Skin of body (tissue), 3 donors: ENCODE measurements at places on chromosomes 6 and 20. TPM values are rescaled to one million over a fixed set of nuclear protein-coding genes. Genes with fewer than 3 reads are reported as not detected.

- no peak for DNase-seq
Measured at GRCh38 chr20:3312940-3313682, 74.1 kb upstream of the SLC4A11 start.

DNA sequence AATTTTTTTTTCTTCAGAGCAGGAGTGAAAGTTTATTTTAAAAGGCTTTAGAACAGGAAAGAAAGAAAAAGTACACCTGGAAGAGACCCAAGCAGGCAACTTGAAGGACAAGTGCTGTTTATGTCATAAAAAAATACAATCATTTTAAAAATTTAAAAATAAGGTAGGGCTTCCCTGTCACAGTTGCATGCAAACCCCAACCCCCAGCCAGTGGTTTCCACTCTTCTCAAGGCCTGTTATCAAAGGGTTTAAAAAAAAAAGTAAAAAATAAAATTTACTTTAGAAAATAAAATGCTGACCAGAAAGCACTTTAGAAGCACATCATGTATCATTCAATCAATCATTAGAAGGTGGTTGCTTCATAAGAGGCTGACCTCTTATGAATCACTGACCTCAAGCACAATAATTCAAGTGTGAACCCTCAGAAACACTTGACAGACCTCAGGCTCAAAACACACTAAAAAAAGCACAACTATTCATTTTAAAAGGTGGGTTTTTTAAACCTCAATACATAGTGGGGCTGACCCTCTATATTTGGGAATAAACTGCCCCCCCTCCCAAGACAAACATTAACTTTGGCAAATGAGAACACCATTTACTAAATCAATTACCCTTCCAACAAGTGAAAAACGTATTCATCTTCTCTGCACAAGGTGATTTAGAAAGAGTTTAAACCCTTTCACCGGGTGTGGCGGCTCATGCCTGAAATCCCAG lies 15.6 kb downstream of the ILRUN start:
- no peak for DNase-seq

DNA sequence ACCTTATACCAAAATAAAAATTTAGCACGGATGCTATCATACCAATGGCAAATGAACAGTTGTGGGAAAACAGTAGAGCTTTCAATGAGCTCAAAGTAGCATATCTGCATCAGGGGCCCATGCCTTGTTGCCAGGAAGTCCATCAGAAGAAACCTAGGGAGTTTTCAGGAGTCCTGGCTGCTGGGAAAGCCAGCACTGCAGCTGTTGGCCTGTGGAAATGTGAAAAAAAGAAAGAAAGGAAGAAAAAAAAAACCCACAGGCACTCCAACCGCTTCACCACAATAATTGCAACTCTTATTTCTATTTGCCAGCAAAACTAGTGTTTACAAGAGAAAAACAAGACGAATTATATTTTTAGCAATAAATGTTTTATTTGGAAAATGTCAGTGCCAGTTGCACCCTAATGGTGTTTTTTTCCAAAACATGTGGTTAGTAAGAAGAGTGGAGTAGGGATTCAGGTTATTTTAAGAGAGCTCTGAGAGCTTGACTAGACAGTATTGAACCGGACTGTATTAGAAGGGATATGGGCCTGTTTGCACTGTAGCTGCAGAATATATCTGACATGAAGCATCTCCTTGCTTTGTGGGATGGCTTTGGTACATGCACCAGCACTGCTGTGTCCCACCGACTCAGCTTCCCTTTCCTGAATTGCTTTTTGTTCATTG lies 137.3 kb downstream of the CCDC170 start:
- DNase-seq = no peak

DNA sequence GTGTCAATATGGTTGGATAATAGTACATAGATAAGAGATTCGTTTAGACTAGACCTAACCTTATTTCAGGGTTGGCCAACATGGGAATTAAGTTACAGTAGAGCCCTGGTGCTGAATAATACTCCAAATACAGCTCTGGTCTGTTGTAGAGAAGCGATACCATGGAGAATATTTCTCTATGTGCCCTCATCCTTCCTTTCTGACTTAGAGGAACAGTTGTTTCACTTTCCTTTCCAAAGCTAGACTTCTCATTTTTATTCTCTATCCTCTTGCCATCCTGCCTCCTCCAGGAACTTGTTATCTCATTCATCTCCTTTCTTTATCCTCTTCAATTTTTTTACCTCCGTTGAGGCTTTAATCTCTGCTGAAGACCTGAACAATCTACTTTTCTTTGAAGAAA lies 68.9 kb downstream of the EDN1 start:
- DNase-seq = no peak

- no peak for DNase-seq
Measured at GRCh38 chr20:22403632-22404361, 180.6 kb downstream of the FOXA2 start.

- peak; percentile 4 for DNase-seq
Measured at GRCh38 chr6:133136177-133136880, 104.8 kb upstream of the EYA4 start.

DNA sequence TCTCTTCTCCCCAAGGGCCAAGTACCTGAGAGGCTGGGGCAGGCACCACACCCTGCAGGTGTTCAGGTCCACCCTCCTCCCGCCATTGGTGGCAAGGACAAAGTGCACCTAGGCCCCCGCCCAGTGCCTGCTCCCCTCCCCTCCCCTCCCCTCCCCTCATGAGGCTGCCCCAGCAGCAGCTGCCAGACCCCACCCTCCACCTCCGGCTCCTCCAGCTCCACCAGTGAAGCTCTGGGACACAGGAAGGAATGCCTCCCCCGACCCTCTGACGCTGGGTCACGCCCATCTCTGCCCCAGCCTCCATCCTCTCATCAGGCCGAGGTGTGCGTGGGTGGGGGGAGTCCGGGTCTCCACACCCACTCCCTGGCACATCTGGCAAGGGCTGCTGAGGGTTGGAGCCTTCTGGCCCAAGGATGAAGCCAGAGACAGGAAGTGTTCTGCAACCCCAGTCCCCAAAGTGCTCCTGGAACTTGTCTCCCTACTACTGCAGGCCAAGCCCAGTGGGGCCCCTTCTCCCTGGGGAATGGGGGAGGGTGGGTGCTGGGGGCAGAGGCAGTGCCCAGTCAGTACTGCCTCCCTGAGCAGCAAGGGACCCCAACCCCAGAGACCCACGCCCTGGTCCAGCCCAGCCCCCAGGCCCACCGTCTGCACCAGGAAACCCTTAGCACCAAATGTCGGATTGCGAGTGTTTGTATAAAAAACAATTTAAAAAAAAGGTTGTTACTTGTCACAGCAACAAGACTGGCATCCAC lies 1.6 kb upstream of the UCKL1 start:
- DNase-seq = no peak

DNA sequence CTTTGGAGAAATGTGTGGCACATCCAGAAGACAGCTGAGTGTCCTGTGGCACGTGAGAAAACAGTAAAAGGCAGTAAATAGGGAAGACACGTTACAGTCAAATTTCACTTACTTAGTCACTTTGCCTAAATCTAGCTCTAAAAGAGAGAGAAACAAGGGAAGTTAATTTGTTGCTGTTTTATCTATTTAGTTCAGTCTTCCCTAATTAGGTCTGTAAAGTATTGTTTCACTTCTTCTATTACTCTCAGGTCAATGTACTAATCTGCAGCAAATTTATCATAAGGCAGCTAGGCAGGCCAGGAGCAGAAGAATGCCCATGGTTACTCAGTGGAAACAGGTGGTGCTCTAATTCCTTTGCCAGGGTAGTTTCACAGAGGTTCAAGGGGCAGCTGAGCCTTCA lies 124.3 kb upstream of the CNR1 start:
- no peak for DNase-seq

GRCh38 chr20:41234041-41234440 lies 83.5 kb downstream of the ZHX3 start:
- no peak for DNase-seq

DNA sequence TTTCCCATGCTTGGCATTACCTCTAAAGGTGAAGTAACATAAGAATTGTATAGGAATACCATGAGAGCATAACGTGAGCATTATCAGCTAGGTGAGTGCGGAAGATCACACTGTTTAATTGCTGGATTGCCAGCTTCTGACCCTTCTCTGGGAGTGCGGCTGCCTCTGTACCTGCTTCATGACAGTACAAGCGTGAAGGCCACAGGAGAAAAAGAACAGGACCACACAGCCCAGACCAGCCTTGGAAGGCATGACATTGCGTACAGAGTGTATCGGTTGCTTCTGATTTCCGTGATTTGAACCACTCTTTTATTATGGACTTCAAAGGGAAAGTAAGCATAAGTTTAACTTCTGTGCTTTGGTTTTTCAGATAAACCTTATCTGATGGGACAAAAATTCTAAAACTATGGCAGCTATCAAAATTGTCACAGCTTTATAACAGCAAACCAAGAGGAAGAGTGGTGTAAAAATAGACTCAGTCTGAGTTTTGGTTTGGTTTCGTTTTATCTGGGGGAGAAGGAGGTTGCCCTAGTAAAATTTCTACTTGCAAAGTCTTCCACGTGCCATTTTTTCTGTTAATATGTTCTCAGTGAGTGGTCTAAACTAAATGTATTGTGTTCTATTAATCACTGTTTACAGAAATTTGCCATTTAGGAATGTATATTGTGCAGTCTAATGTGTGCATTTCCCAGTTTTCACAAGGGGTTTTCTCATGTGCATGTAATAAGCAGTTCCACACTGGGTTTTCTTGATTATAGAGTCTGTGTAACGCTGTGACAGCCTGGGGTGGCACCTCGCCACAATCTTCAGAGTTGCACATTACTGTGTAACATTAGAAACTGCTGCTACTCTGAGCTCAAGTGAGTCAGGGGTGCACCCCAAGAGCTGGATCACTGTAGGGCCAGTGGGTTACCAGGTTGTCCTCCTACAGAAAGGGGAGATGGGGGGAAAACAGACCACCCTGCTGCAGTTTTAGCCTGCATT lies 97.3 kb downstream of the RPP40 start:
- DNase-seq = no peak

GRCh38 chr6:4908062-4908461 lies 95.8 kb downstream of the RPP40 start:
- DNase-seq = no peak

DNA sequence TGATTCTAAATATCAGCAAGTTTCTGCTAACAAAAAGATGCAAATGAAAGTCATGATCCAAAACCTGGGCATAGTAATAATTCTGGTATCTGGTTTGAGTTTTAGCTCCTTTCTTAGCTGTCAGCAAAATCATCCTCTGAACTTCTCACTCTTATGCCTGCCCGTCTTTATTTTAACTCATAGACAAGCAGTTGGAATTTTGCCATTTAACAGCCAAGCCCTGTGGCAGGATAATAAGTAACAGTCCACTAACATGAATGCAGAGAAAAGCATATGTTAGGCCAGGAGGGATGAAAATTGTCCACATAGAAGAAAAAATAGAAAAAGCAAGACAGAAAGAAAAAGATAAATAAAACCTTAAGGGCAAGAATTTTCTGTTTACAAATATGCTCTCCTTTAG lies 170.0 kb upstream of the LAMA2 start:
- no peak for DNase-seq

- peak; percentile 100 for DNase-seq
Measured at GRCh38 chr6:73520688-73521350, at the start of gene EEF1A1. TSS of gene EEF1A1 (minus strand) at chr6:73521032. CDS start at chr6:73520026, 1,006 bp downstream.

GRCh38 chr6:151783692-151784091 lies 23.8 kb upstream of the ESR1 start:
- no peak for DNase-seq

- no peak for DNase-seq
Measured at GRCh38 chr6:82761674-82762345, 303.8 kb downstream of the UBE3D start.

- no peak for DNase-seq
Measured at GRCh38 chr6:11424395-11425034, 113.0 kb upstream of the TMEM170B start.

DNA sequence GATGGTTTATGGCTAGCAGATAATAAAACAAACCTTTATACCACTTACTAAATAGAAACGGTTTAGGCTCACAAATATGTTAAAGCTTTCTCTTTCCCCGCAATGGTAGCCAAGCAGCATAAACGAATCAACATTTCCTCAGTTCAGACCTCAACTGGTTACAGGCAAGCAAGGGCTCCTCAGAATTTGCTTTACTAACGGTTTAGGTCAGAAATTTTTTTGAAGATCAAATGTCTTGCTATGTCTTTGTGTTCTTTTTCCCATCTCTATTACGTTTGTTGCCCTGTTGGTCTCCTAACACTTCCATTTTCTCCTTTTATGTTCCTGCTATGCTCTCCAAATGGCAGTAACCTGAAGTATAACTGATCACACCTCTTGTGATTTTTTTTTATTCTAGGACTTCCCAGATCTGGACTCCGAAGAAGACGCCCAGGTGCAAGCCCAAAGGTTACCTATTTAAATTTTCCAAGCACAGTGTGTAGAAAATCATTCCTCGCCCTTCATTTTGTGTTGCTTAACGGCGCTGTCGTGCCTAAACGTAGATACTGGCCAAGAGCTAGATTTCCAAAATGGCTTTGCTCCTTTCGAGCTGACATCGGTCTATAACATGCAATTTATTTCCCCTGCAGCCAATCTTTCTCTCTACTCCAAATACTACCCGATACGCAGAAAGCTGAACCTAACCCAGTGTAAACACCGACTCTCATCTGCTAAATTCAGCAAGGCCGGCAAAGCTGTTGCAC lies 717 bp upstream of the ASF1A start:
- peak; percentile 92 for DNase-seq

- peak; percentile 78 for DNase-seq
Measured at GRCh38 chr20:44736170-44737021, 9.3 kb upstream of the KCNK15 start.

DNA sequence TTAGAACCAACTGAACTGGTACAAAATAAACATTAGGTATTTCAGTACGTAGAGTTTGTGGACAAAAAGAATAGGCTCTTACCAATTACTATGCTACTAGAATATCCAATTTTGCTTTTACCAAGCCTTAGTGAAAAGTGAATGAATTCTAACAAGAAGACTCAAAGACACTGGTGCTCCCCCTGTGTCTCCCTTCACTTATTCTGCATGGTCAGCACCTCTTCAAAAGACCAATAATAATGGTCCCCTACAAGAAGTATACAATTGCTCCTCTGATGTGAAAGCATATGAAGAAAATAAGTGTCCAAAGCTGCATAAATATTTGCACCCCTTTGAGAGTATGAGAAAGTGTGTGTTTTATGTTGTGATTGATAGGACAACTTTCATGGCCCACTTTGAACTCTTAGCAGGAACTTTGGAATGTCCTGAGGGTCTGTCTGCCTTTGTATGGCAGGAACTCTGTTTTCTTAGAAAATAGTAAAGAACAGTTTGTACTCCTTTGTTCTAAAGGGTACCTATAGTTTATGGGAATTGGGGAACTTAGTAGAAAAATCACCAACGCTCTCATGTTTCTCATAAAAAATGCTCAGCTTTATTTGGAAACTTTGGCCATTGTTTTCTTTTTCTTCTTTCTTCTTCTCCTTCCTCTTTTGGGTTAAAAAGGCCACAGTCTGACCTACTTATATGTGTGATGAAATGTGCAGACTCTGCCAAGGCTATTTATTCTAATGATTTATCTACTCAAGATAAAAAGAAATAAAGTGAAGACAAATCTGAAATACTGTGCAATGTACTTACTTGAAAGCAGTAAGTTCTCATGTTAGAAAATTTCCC lies 352.4 kb downstream of the LAMA2 start:
- no peak for DNase-seq

Gene CDK5RAP1
- 14.0 TPM for total RNA-seq

Gene ZFP64
- 11.5 TPM for total RNA-seq

Gene BMP7
- total RNA-seq = 15.0 TPM

Gene TINAG
- 0.20 TPM for total RNA-seq

Gene SRC
- total RNA-seq = 16.8 TPM

Gene SERAC1
- total RNA-seq = 6.5 TPM

Gene PLTP
- total RNA-seq = 27.1 TPM

Gene CPXM1
- 30.5 TPM for total RNA-seq

Gene TP53TG5
- total RNA-seq = not detected

Gene SERINC1
- 190 TPM for total RNA-seq

Gene EDN1
- 6.3 TPM for total RNA-seq
